Urinary bladder (tissue), 4 donors: ENCODE measurements at places on chromosomes 2 and 18. TPM values are rescaled to one million over a fixed set of nuclear protein-coding genes. Genes with fewer than 3 reads are reported as not detected.

DNA sequence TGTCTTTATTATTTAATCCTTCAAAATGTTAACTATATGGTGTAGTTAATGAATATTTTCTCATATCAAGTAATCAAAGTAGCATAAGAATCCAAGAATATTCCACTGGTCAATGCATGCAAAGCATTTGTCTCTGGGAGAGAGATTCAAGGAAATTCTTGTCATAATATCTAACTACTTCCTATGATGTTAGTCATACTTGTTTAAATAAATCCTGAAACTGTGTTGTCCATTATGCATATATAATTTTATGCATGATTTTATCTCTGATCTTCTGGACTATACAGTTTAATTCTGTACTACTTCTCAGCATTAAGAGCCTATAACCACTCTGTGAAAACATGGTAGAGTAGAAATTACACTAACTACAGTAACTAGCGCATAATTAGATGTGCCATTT is 388.3 kb downstream of the NR4A2 start:
- DNase-seq: no peak

DNA sequence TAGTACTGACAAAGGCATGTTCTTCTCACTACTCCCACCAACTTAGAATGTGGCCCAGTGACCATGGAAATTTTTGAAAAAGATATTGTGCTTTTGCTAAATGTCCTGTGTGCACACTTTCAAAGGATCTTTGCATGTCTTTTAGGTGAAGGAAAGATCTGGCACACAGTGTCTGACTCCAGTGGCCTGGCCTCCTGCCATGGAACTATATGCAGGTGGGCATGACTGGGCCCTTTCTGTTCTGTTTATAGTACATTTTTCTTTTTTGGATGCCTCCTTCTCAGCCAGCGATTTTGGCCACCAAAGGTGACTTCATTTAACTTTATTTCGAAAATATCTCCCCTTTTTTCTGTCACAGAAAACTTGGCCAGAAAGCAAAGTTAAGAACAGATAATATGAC is 999.7 kb upstream of the PIK3C3 start:
- no peak for DNase-seq

- DNase-seq: no peak
Observed at GRCh38 chr2:127414638-127415592, 3.3 kb upstream of the PROC start.

DNA sequence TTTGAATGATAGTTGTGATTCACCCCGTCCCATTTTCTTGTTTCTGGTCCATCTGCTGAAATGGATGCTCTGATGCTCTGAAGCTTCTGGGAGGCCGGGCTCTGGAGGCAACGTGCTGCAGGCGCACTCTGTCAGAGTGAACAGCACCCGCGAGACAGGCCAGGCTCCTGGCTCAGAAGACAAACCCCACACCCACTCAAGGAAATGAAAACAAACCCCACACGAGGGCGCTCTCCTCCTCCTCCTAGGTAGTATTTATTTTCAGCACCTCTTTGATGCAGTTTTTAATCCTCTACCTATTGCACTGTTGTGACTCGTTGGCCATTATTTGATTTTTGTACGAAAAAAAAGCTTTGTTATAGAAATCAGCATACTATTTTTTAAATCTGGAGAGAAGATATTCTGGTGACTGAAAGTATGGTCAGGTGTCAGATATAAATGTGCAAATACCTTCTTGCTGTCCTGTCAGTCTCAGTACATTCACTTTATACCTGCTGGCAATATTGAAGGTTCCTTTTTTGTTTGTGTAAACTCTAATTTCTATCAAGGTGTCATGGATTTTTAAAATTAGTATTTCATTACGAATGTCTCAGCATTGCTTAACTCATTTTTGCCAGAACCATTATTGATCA is 10.3 kb upstream of the CHST10 start:
- DNase-seq: no peak

RGPD3 gene
- 1.6 TPM for total RNA-seq

HADHA gene
- 122 TPM for total RNA-seq

UGT1A8 gene
- total RNA-seq: 0.16 TPM

IL1B gene
- total RNA-seq: 2.3 TPM
